ENCODE measurements at places on chromosomes 13 and 19.

DNA sequence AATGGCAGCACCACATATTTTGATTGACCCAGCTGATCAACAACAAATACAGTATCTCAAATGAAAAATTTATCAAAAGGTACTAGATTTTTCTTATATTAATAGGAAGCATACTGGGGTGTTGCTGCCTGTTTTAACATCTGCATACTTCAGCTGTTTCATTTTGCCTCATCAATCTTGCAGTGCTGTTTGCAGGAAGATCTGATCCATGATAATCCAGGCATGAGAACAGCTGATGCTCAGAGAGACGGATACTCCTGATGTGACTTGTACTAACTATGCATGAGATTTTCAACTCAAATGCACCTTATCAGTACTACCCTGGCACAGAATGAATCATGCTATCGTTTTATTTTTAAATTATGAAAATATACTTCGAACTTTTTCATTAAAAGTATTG lies 2136.8 kb downstream of the PCDH9 start:
- DNase-seq: no peak

DNA sequence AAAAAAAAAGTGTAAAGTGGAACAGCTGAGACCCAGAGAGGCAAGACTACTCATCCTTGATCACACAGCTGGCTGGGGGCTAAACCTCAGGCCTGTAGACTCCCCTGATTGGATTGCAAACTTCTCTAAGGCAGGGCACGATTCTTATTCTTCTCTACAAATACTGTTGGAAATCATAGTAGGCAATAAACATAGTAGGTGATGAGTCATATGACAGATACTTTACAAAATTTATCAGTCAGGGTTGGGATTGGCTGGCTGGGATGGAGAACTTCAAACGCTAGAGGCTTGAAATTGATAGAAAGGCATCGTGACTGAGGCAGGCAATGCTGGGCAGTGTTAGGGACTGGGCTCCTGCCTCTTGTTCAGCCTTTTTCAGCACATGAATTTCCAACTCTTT lies 5.9 kb upstream of the MATK start:
- no peak for DNase-seq

- DNase-seq: no peak
Measured at GRCh38 chr19:4844348-4845179, 13.1 kb upstream of the TICAM1 start.

GRCh38 chr19:21023901-21024300 lies 3.4 kb downstream of the ZNF430 start:
- no peak for DNase-seq

DNA sequence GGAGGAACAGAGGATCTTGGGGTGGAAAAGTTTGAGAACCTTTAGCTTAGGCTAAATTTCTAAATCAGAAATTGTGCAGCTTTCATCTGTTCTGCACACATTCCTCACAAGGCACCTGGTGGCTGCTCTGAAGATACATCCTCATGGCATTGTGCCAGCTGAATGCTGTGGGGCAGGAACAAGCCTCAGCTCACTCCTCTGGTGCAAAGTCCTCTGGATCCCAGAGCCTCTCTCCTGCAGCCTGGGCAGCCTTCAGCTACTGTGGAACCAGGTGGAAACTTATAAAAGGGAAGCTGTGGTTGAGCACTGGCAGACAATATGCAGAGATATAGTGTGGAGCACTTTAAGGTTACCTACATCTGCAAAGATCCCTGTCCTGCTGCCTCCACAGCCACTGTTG lies 72.3 kb downstream of the KCTD12 start:
- DNase-seq: no peak

All from stimulated activated CD4-positive, alpha-beta T cell treated with anti-CD3 and anti-CD28 coated beads, TNF-alpha, amount 100 ng/mL, for 48 hours (primary cell).